ENCODE measurements at places on chromosomes 5 and 9.

DNA sequence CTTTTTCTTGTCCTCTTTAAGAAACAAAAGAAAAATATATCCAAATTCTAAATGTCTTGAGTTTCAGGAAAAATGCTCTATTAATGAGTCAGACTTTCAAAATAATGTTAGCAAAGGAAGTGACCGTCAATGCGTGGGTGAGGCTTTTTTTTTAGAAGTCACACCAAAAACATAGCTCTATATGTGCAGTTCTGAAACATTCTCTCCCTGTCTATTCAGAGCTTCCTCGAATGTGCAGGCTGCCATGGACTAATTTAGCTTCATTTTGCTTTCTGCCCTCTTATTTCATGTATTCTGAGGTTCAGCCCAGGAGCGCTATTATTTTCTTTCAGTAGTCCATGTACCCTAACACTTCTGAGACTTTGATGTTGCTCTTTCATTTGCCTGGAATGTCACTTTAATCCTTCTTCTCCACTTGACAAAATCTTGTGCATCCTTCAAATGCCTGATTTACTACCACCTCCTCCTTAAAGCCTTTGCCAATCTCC lies 72.5 kb upstream of the RASA1 start:
- no peak for DNase-seq

DNA sequence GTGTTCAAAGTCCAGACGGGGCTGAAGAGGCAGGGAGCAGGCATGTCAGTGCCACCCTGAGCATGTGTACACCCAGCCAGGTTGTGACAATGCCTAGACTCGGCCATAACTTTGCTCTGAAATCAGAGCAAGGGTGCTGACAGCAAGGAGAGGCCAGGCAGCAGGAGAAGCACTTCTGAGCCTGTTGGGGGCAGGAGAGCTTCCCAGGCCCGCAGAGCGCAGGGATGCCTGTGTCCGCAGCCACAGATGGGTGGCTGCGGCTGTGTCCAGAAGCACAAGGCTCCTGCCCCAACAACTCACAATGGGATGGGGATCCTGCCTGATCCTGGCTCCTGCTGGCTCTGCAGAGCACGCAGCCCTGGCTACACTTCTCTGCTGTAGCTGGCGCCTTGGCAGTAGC lies 373.9 kb downstream of the CHSY3 start:
- no peak for DNase-seq

DNA sequence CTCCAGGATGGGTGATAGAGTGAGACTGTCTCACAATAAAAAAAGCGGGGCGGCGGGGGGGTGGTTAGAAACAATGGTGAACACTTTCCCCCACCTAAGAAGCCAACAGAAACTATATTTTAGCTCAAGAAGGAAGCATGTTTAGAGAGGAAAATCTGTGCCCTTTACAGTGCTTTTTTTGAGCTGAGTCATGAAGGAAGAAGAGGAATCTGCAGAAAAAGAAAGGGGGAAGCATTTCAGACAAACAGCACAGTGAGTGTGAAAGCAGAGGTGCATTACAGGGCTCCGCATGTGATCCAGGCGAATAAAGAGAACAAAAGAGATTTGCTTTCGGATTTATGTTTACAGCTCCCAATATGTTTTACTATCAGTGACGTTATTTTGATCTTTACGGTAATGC lies 1504.6 kb upstream of the WWC1 start:
- DNase-seq: no peak

GRCh38 chr5:173785400-173785799 lies 102.7 kb upstream of the CPEB4 start:
- no peak for DNase-seq

DNA sequence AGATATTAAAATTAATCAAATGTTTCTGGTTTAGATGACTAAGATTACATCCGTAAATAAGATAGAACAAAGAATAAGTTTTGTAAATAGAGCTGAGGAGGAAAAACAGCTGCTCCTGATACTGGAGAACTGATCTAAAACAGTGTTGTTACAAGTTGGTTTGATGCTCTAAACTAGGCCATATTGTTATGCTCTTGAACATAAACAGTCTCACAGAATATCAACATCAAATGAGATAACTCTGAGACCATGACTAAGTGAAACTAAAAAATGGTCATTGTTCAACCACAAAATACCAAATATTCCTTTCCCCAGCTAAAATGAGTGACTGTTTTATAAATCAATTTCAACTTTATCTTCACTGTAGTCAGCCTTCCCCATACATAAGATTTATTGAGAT lies 16.5 kb upstream of the SRFBP1 start:
- DNase-seq: no peak

GRCh38 chr5:81922854-81923279 lies 49.0 kb upstream of the ATG10 start:
- DNase-seq: no peak

DNA sequence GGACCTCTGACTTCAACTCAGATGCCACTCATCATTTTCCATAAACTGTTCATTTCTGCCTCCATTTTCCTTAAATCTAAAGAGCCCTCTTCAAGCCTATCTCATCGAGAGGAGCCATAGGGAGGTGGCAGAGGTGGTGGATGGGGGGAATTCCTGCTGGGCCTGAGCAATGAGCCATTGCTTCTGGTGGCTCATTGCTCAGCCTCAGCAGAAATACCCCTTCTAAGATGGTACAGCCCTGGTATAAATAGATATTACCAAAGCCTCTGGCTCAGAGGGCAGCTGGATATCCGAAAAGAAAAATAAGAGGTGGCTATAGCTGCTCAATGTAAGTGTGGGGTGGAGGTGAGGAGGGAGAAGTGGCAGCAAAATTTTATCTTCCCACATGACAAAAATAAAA lies 313.5 kb downstream of the CAAP1 start:
- DNase-seq: no peak

DNA sequence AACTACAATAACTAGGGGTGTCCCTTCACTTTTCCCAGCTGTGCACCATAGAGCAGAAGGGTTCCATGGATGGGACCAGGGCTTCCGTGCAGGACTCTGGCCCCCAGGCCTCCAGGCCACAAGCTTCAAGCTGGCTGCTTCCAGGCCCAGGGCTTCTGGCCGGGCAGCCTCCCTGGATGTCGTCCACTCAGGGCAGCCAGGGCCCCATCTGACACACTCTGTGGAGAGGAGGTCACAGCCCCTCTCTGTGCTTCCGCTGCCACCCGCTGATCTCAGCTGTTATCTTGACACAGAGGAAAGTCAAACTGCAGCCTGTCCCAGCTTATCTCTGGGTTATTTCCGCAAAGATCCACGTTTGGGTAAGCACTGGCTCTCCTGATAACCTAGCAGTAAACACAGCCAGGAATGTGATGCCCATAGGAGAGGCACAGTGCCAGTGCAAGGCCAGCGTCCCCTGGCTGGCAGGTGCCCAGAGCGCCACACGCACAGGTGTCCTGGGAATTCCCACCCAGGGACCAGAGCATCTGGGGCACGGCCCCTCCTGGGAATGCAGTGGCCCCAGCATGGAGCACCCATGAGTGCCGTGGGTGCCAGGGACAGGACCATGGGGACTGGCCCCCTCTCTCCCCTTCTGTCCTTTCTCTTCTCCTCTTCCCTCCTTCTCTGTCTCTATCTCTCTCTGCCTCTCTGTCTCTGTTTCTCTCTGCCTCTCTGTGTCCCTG lies 15.6 kb upstream of the SLC6A19 start:
- DNase-seq: no peak

GRCh38 chr5:174744896-174745295 lies 20.5 kb downstream of the MSX2 start:
- DNase-seq: no peak

DNA sequence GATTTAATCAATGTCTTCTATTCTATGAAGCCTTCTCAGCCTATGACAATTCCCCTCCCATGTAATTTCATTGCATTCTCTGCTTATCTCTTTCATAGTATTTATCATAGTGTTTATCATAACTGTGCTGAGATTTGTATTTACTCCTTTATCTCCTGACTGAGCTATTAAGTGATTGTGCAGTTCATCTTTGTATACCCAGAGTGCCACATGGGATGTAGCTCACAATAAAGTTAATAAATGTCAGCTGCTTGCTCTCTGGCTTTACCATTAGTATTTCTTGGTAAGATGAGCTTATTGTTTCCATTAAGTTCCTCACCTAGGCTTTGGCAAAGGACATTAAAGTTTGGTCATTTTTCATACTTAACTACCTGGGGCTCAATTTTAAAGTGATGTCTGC lies 275.1 kb upstream of the MPDZ start:
- no peak for DNase-seq

DNA sequence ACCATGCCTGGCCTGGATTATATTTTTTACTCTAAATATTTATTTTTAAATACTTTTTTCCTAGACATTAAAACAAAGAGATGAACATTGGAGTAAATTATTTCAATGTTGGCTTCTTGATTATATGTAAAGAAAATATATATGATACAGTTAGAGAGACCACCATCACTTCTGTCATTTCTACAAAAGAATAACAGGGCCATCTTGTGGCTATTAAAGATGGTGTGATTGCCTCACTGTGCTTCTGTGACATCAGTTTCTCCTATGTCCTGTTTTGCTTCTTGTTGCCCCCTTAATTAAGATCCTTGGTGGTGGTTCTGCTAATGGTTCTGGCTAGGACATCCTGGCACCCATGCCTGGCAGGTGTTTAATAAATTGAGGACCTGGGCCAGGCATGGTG lies 32.9 kb downstream of the NDFIP1 start:
- no peak for DNase-seq

GRCh38 chr9:115986508-115986907 lies 167.1 kb upstream of the PAPPA start:
- no peak for DNase-seq

DNA sequence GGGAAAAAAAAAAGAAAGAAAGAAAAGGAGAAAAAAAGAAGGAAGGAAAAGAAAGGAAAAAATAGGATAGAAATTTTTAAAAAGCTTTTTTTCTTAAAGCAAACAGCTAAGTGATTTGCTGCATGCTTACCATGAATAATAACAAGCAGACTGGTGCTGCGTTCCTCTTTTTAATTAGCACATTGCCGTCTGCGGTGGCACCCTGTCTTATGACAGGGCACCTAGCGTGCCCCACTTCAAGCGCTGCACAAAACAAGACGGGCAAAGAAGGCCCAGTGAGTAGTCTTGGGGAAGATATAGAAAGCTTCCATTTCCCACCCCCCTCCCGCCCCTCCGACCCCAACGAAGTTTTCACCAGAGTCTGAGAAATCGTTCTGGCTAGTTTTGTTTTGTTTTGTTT lies 513.9 kb downstream of the ZNF608 start:
- DNase-seq: no peak

DNA sequence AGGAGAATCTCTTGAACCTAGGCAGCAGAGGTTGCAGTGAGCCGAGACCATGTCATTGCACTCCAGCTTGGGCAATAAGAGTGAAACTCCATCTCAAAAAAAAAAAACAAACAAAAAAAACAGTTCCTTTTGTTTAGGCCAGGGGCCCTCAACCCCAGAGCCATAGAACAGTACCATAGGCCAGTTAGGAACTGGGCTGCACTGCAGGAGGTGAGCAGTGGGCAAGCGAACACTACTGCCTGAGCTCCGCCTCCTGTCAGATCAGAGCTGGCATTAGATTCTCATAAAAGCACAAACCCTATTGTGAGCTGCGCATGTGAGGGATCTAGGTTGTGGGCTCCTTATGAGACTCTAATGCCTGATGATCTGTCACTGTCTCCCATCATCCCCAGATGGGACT lies 49.1 kb upstream of the SUB1 start:
- no peak for DNase-seq

- no peak for DNase-seq
These were observed 23.1 kb upstream of the ADRA1B start for GRCh38 chr5:159893040-159893695.

DNA sequence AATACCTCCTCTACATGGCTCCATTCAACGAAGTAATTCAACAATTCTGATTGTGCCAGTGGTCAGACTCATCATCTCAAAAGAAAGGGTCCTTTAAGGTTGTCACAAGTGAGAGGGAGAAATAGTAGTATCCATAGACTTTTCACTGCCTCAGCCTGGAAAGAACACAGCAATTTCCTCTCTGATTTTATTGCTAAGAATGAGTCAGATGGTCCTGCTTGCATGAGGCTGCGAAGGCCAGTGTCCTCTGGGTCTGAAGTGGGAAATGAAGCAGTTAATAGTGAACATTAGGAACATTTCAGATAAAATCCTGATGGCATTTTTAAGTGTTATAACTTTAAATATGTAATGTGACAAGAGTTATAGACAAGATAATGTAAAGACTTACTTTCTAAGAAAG lies 979.0 kb downstream of the EFNA5 start:
- DNase-seq: no peak

DNA sequence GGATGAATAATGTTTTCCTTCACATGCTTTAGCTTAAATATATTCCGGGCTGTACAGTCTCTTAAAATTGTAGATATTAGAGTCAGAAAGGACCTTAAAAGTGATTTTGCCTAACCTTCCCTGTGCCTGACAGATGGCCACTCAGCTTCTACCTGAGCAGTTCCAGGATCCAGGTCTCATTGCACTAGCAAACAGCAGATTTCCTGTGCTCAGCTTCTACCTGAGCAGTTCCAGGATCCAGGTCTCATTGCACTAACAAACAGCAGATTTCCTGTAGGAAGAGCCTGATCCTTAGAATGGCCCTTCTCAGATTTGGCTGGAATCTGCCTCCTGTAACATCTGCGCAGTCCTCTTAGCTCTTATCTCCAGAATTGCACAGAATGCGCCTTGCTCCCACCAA lies 219.8 kb downstream of the AOPEP start:
- no peak for DNase-seq

DNA sequence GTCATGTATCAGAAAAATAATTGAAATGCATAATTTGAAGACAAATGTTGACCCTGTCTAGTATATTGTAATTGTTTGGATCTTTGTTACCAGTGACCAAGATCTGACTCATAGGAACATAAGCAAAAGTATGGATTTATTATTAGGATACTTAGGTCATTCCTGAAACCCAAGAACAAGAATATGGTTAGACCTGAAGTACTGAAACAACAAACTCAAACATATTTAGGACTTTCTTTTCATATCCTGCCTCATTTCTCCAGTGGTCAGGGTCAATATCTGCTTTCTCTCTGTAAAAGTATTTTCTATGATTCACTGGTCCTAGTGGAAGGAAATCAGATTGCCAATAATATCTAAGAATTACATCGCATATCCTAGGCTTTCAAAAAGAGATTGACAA lies 1937.1 kb upstream of the WWC1 start:
- no peak for DNase-seq

- no peak for DNase-seq
These were observed 924.8 kb upstream of the PTPRD start for GRCh38 chr9:11537566-11537965.

GRCh38 chr5:55073211-55073610 lies 29.2 kb upstream of the GZMA start:
- no peak for DNase-seq

- DNase-seq: no peak
These were observed 110.1 kb downstream of the MARCHF3 start for GRCh38 chr5:126920291-126920690.

DNA sequence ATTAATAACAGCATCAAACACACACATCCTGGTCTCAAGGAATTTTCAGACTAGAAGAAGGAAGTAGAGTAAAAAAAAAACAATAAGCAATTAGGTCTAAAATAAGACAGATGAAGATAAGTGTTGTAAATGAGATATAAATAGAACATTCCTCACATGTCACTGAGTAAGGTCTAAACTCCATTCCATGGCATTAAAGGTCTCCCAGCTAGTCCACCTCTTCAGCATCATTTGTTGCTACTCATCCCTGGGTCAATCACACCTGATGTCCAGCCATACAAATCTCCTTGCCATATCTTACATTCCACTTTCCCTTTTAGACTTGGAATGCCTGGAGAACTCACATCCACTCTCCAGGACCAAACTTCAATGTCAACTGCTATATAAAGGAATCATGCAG lies 214.1 kb upstream of the KLF4 start:
- DNase-seq: no peak

Data from stimulated activated CD8-positive, alpha-beta memory T cell treated with anti-CD3 and anti-CD28 coated beads, Interleukin-7, amount 100 ng/mL, for 24 hours (primary cell).